Stimulated activated naive CD4-positive, alpha-beta T cell treated with Interleukin-2 at 50 U/mL for 16 hours (primary cell): ENCODE measurements at places on chromosomes 12 and 14.

- no peak for DNase-seq
Observed at GRCh38 chr14:62778852-62779251, 266.4 kb downstream of the KCNH5 start.

GRCh38 chr12:42552822-42553221, 36.7 kb downstream of the PRICKLE1 start:
- DNase-seq: no peak

DNA sequence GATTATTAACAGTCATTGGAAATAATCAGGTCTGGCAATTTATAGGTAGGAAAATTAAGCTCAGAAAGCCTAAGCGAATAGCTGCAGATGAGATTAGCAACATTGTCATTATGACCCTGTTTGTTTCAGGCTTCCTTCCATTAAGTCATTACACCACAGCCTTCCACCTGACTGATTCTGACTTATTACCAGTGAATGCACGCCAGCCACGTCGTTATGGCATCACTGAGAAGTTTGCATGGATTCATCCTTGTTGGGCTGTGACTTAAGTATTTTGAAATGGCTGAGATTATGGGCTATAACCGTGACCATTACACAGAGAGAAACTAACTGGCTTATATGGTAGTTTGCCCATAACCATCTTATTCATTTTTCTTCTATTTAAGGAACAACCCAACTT, 18.6 kb downstream of the RASSF8 start:
- DNase-seq: no peak

GRCh38 chr12:39935839-39936238, 170.0 kb downstream of the SLC2A13 start:
- DNase-seq: no peak

DNA sequence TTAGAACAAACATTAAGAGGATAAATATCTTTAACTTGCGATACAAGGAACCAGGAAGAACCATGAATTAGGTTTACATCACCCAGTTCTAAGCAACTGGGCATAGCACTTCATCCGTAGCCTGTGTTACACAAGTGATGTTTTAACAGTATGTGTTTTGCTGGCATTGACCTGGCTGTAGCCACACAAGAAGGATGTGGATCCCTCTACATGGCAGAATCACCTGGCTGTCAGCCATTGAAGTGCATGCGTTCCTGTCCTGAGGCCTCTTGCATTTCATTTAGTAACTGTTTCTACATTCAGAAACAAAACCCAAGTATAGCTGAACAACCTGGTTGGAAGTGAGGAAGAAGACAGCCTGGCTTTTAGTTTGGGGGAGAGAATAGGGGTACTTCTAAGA, 72.2 kb downstream of the TGFB3 start:
- no peak for DNase-seq

- no peak for DNase-seq
Observed at GRCh38 chr12:101909646-101910045, 32.3 kb downstream of the DRAM1 start.

DNA sequence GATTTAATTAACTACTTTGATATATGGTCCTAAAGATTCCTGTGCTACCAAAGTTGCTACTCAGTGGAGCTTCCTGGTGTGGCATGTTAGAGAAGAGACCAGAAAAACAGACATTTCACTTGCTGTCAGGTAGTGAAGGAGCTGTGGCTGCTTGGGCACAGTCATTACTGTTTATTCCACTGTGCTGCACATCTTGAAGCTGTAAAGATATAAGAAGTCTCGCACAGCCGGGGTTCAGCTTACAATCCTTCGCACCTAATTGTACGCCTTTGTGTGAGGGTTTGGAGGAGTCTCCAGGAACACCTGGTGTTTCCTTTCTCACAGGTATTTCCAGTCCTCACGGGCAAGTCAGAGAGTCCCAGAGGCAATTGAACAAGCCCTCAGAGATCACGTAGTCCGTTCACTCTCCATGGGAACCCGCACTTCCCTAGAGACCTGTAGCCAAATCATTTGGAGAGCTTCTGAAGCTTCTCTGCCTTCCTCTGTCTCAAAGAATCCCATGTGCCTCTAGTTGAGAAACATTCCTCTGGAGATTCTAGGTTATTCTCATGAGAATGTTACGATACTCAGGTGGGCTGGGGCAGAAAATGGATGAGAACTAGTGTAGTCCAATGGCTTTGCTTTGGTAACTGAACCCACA, 4.1 kb downstream of the EVL start:
- DNase-seq: no peak

DNA sequence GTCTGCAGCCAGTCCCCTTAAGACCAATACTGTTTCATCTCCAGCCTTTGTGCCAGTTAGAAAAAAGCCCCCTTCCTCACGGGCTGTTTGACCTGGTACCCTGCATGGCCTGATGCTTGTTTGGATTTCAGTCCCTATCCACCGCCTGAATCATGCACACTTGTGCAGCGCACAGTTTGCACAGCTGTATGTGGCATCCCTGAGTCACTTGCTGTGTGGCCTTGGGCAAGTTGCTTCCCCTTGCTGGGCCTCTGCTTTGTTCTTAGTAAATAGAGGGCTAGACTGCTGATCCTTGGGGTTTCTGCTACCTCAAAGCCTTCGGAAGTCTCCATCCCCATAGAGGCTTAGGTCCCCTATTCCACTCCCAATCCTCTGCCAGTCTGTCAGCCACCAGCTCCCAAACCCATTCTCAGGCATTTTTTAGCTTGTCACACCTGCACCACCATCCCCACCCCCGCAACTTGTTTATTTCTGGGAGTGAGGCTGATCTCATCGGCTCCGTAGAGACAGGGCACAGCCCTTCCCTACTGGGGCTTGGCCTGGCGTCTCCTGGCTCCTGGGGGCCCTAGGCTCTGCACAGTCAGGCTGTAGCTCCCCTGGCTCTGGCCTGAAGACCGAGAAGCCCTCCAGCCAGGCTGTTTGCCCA, 8.8 kb downstream of the KRT80 start:
- DNase-seq: no peak

- no peak for DNase-seq
Observed at GRCh38 chr12:94790825-94791224, 140.5 kb upstream of the TMCC3 start.

DNA sequence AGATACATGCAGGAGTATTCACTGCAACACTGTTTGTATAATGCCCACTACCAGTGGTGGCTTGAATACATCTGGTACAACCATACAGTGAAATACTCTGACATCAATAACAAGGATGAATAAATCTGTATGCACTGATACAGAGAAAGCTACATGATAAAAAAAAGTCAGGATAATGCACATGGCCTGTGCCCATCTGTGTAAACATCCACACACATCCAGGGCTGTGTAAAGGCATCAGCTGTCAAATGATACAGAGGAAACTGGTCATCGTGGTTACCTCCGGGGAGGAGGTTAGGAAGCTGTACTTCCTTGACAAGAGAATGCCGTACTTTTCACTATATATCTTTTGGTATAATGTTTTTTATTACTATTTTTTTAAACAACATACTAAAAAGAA, 176.6 kb downstream of the FOXN3 start:
- no peak for DNase-seq

GRCh38 chr12:130433834-130434233, 96.1 kb downstream of the PIWIL1 start:
- no peak for DNase-seq

DNA sequence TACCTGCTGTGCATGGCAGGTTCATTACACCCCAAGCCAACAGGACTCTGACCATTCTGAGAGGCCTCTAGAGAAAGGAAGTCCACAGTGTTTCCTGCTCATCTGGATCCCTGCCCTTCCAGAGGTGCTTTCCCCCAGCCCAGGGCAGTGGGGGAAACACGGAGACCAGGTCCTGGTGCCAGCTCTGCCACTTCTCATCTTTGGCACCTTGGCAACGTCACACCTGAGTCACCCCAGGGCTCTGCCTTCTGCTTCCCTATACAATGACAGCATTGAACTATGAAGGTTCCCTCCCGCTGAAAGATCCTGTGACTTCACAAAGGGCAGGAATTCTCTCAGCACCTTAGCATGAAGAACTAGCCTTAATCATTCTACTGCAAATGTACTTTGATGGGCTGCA, 74.9 kb downstream of the ANO2 start:
- no peak for DNase-seq

GRCh38 chr12:106219043-106219442, 28.8 kb downstream of the CKAP4 start:
- DNase-seq: no peak

- DNase-seq: no peak
Observed at GRCh38 chr12:92784797-92785562, 82.2 kb downstream of the PLEKHG7 start.

DNA sequence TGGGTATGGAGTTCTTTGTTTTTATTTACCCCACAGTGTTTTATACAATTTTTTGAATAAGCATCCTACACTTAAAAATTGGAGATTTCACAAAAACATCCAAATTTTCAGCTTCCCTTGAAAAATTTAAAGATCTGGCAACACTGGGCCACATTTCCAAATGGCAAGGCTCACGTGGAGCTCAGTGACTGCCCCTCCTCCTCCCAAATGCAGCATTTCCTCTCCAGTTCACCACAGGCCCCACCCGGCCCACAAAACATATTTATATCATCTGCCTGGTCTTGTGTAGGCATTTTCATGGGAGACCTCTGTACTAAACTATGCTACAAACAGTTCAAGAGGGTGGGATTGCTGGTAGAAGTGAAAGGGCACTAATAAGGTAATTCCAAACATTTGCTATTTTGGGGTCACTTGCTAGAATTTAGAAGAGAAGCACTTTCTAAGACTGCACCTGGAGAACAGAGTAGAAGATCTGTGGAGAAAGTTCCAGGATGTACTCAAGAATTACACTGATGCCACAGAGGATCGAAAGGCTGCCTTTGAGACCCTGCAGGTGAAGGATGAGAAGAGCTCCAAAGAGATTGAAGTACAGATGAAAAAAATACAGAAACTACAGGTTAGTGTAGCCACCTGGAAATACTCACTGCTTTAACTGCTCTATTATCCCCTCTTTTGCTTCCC, 7.3 kb downstream of the FKBP11 start:
- peak; percentile 16 for DNase-seq

DNA sequence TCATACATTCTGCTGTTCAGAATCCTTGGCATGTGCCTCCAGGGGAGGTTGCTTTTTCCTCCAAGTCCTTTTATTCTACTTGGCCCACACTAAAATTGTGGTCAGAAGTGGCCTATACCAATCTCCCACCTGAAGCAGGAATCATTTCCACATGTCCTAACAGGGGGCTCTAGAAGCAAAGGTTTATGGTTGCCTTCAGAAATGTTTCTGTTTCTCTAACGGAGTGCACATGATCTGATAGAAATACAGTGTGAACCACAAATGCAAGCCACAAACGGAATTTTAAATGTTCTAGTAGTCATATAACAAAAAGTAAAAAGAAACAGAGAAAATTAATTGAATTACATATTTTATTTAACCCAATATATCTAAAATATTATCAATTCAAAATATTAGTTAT, 4.0 kb downstream of the PTGER2 start:
- no peak for DNase-seq

DNA sequence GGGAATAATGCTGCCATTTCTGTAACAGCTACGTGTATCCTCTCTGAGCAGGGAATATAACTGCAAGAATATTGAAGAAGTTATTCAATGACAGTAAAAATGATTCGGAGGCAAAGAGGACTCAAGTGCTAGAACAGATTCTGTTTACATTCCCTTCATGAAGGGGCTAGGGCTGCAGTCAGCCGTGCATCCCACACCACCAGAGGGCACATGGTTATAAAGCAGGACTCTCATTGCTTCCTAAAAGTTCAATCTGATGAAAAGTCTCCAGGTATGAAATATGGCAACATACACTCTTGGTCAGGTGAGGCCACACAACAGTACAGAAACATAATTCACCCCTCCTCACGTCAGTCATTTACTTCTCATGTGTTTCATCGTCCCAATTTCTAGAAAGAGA, 34.0 kb downstream of the TCHP start:
- no peak for DNase-seq

DNA sequence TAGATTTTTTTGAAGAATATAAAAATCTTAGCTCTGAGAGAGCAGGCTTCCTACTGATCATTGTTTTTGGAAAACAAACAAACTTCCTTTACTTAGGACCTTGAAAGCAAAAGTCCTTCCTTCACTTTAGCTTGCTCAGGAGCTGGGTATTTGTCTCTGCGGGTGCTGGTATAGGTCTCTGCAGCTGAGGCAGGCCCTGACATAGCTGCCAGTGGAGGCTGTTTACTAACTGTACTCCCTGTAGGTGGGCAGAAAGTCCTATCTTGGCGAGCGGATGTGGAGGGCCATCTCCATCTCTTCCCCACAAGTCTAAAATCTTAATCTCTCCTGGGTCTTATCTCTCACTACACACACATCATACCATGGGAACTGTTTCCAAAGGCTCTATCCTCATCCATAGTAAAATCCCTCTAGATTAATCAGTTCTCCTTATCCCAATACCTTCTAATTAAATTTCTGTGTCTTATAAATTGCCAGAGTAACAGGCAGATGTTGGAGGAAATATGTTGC, 4.1 kb upstream of the MIA2 start:
- DNase-seq: no peak

DNA sequence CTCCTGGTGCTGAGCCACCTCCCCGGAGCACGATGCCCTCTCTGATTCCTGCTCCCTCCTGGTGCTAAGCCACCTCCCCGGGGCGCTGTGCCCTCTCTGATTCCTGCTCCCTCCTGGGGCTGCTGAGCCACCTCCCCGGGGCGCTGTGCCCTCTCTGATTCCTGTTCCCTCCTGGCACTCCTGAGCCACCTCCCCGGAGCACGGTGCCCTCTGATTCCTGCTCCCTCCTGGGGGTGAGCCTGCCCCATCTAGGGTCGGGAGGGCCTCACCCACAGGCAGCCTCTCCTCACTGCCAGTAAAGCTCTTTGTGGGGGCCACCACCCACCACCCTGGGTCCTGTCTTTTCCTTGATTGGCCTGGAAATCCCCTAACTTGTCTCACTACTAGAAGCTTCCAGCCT, 327.6 kb upstream of the SFSWAP start:
- no peak for DNase-seq

- no peak for DNase-seq
Observed at GRCh38 chr12:53474819-53475218, 22.9 kb downstream of the PCBP2 start.

- no peak for DNase-seq
Observed at GRCh38 chr14:68367536-68367935, 425.3 kb downstream of the ZFP36L1 start.

DNA sequence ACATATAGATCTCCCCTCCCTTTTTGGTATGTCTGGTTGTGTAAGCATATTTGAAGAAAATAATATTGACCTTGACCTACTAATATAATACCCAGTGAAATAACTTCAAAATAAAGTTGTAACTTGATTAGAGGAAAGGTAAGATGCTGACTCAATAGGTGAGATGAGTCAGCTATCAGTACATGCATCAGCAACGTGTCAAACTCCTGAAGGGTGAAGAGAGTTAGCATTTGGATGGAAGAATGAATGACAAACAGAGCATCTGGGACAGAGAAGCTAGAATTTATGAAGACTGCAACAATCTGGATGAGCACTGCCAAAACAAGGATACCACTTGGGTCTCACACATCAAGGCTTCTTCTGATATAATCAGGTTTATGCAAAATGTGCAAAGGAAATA, 74.9 kb downstream of the PPP2R5E start:
- no peak for DNase-seq

DNA sequence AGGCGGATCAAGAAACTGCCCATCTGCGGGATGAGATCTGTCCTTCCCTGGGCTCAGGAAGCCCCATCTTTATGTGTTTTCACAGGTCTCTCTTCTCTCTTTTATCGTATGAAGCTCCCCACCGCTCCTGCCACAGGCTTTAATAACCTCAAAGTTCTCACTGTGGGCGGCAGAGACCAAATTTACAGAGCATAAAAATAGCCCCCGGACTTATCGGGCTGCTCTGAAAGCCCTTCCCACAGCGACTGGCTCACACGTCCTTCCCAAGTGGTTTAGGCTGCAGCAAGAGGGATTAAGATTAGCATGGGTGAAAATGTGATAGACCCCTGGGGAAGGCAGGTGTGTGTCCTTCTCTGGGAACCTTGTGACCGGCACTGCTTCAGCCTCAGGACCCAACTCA, 47.8 kb downstream of the TESC start:
- DNase-seq: no peak
